CD4-positive, alpha-beta T cell treated with Interferon gamma for 1 hour (primary cell): ENCODE measurements at places on chromosomes 16 and 17.

GRCh38 chr17:21039839-21040575 is 2.8 kb downstream of the USP22 start:
- DNase-seq = peak; percentile 36

DNA sequence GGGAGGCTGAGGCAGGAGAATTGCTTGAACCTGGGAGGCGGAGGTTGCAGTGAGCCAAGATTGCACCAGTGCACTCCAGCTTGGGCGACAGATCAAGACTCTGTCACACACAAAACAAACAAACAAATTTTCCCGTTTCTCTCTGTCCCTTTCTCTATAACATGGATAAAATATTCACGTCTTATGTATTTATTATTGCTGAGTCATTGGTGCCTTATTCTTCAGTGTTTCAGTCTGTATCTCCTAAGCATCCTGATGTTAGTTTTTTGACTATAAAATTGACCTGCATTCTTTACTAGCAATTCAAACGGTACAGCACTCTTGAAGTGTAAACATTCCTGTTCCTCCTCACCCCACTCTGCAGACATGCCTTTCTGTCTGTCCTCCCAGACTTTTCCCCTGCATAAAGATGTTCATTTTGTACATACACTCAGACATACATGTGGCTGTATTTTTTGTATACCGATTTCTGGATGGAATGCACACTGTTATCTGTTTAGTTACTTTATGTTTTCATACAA is 16.4 kb downstream of the DHODH start:
- no peak for DNase-seq

GRCh38 chr17:2965621-2966595 is 97.5 kb downstream of the OR1D5 start:
- DNase-seq = no peak

DNA sequence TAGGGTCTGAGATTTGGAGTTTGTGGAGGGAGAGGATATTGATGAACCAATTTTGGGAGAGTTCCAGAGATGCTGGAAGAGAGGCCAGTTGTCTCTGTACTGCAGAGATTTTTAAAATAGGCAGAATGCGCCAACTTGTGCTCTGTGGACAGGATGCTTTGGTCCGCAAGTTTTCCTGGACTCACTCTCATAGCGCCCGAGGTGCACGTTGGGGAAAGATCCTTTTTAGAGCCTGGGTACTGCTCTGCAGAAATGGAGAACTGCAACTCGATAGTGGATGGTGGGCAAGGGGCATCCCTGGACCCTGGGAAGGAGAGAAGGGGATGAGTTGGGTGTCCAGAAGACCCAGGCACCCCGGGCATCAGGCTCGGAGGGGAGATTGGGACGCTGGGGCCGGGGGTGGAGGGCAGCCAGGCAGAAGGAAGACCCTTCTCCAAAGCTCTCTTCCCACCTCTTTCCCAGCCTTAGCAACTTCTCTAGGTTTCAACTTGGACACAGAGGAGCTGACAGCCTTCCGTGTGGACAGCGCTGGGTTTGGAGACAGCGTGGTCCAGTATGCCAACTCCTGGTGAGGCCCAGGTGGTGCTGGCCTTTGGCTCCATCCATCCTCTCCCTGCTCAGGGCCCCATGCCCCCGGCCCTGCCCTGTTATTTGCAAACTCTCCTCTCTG is 590 bp downstream of the ITGAX start:
- DNase-seq = no peak

GRCh38 chr16:57610611-57611010 is 17.8 kb upstream of the ADGRG1 start:
- no peak for DNase-seq

GRCh38 chr16:54145881-54146280 is 140.7 kb downstream of the IRX3 start:
- DNase-seq = no peak

DNA sequence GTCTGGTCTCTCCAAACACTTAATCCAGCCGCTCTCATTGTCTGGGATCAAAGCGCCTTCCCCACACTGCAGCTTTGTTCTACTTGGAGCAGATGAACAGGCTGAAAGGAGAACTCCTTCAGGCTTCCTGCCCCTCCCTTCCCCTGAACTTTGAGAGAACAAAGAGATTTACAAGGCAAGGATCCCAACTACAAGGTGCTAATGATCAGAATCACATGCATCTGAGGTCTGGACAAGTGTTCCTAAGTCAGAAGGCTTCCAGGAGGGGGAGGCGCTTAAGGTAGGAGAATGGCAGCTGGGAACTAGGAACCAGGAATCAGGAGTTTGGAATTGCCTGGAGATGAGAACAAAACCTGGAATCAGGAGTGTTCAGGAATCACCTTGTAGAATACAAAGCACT is 606.3 kb upstream of the CDH11 start:
- DNase-seq = no peak

- no peak for DNase-seq
Measured at GRCh38 chr16:67077871-67078270, 31.9 kb upstream of the PHAF1 start.
